ENCODE measurements at places on chromosomes 2 and 18. TPM values are rescaled to one million over a fixed set of nuclear protein-coding genes. Genes with fewer than 3 reads are reported as not detected.

RHBDD1 gene
- 40.9 TPM for total RNA-seq

PAX8 gene
- 0.13 TPM for total RNA-seq

TBC1D8 gene
- total RNA-seq: 12.7 TPM

FABP1 gene
- 3.8 TPM for total RNA-seq

TGOLN2 gene
- 59.2 TPM for total RNA-seq

ACKR3 gene
- total RNA-seq: 78.7 TPM

ACADL gene
- 13.2 TPM for total RNA-seq

RGPD3 gene
- total RNA-seq: 0.09 TPM

MAP2 gene
- 7.2 TPM for total RNA-seq

HTRA2 gene
- 25.7 TPM for total RNA-seq

IL18RAP gene
- total RNA-seq: not detected

REG3G gene
- not detected for total RNA-seq

TBR1 gene
- total RNA-seq: 0.13 TPM

LONRF2 gene
- 13.7 TPM for total RNA-seq

CCDC178 gene
- total RNA-seq: 3.1 TPM

ERBB4 gene
- 8.5 TPM for total RNA-seq

CD8B2 gene
- total RNA-seq: not detected

SNORC gene
- total RNA-seq: 4.1 TPM

OSGEPL1 gene
- 11.3 TPM for total RNA-seq

Measured in mesothelial cell of epicardium (in vitro differentiated cells).